ENCODE measurements at places on chromosomes 7 and 10. TPM values are rescaled to one million over a fixed set of nuclear protein-coding genes. Genes with fewer than 3 reads are reported as not detected.

DNA sequence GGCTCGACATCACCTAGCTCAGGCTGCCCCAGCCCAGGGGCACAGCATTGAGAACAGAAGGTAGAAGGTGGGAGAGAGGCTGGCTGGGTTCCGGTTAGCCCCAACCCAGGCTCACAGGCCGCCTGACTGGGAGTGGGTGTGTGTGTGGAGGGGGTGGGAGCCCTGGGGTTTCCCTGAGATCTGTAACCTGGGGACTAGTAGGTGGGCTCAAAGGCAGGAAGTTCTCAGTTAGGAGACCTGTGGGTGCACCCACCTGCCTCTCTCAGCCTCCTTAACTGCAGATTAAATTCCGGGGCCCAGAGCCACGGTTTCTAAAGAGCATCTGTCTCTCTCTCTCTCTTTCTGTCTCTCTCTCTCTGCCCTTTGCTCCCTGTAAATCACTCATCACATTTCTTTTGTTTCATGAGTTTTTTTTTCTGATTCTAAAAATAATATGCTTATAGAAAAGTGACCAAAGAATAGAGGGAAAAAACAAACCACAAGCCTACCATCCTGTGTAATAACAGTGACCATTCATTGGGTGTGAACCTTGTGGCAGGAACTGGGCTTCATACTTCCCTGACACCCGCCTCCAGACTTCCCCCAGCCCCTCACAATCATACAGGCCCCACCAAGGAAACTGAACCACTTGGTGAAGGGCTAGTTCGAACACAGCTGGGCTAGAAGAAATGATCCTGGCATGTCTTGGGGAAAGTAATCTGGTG is 83.4 kb upstream of the SMNDC1 start:
- H3K4me3 ChIP-seq = no peak overlapping the region
- H3K4me1 ChIP-seq = no peaks in the 10 kb centered on the region
- DNase-seq = no peak
- no peaks in the 10 kb centered on the region for H3K36me3 ChIP-seq

DNA sequence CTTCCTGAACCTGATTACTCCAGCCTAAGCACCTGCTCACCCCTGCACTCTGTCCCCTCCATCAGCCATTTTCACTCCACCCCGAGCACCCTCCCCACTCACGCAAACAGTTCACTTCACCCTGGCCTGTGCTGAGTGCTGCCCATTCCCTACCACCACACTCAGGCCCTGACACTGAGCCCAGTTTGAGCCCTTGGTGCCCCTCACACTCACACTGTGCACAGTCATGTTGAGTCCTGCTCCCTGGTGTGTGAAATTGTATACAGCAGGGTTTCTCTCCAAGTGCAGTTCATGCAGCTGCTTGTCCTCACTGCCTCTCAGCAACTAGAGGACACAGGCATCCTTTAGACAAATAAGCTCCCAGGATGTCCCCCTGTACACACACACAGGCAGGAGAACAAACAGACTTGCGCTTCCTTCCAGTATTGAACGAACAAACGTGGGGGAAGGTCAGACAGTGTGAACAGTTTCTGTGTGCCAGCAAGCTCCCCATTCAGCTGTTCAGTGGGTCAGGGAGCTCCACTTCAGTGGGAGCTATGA is 6.8 kb downstream of the MYO1G start:
- H3K4me1 ChIP-seq = no peaks in the 10 kb centered on the region
- no peak overlapping the region for H3K4me3 ChIP-seq
- no peaks in the 10 kb centered on the region for H3K27me3 ChIP-seq
- no peaks in the 10 kb centered on the region for H3K36me3 ChIP-seq

METTL27 gene
- 9.0 TPM for total RNA-seq

GRCh38 chr7:112283382-112283910 is 77.0 kb downstream of the ZNF277 start:
- H3K27me3 ChIP-seq = no peaks in the 10 kb centered on the region
- no peak for DNase-seq
- H3K4me1 ChIP-seq = no peaks in the 10 kb centered on the region
- H3K27ac ChIP-seq = no peak overlapping the region
- H3K4me3 ChIP-seq = no peak overlapping the region

- no peak overlapping the region for H3K27ac ChIP-seq
- H3K4me1 ChIP-seq = peaks cover 11% of the 10 kb centered on the region
- no peak overlapping the region for H3K4me3 ChIP-seq
- H3K27me3 ChIP-seq = no peaks in the 10 kb centered on the region
These were observed 55.3 kb downstream of the INPP5A start for GRCh38 chr10:132592790-132593383.

RBM20 gene
- total RNA-seq = 2.5 TPM

DNA sequence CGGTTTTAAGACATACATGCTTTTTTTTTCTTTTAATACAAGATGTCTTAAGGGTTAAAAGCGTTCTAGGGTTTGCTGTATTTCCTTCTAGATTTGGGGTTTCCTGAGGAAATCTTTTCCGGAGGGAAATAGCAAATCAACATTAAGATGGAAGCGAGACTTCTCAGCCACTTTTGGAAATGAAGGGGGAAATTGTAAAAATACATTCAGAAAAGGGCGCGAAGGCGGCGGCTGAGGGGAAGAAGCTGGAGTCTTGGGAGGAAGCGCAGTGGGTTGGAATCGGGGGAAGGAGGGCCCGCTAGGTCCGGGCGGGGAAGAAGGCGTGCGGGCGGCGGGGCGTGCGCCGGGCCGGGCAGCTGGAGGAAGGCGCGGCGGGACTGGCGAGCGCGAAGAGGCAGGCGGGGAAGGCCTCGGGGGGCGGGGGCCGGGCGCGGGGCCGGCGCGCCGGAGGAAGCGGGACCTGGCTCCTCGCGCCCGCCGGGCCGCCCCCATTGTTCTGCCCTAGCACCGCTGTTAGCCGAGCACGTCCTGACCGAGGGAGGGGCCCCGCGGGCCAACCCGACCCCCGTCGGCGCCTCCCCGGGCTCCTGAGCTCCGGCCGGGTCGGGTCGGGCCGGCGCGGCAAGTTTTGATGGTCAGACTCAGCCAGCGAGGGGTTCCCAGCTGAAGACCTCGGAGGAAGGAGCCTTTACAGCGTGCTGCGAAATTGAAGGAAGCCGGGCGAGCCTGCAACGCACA is 1.5 kb upstream of the SKIDA1 start:
- no peaks in the 10 kb centered on the region for H3K27me3 ChIP-seq
- peaks cover 46% of the 10 kb centered on the region for H3K4me1 ChIP-seq
- H3K27ac ChIP-seq = peak overlapping the region; percentile 97
- peak overlapping the region; percentile 57 for H3K4me3 ChIP-seq

DNA sequence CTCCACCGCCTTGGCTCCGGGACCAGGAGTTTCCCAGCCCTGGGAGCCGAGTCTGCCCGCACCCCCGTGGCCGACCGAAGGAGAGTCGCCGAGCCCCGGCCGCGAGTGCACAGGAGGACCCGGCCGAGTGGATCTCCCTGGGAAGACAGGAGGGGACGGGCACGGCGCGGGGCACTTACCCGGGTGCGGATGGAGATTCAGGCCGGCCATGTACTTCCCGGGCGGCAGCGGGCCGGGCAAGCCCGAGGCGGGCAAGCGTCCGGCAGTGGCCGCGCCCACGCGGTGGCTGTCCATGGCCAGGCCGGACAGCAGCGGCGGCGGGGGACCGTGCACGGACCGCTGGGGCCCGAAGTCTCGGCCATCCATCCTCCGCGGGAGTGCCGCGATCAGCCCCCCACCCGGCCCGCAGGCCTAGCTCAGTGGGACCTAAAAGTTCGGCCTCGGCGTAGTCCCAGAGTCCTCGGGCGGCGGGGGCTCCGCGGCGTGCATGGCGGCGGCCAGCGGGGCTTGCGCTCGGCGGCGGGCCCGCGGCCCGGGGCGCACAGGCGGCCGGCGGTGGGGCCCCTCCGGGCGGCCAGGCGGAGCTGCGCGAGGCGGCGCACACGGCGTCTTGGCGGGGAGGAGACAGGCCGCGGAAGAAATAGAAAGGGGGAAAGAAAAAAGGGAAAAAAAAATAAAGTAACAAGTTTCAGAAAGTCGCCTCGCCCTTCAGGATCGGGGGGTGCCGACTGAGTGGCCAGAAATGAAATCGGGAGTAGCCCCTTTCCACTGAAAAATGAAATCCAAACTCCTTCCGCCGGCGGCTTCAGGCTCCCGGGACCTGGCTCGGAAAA is 2.5 kb downstream of the TNRC18 start:
- no peaks in the 10 kb centered on the region for H3K36me3 ChIP-seq
- H3K4me1 ChIP-seq = peaks cover 17% of the 10 kb centered on the region
- DNase-seq = no peak

GRCh38 chr7:95503271-95504131 is 17.8 kb downstream of the ASB4 start:
- H3K4me3 ChIP-seq = no peak overlapping the region
- H3K4me1 ChIP-seq = no peaks in the 10 kb centered on the region
- no peak overlapping the region for H3K27ac ChIP-seq
- no peak for DNase-seq

LRRC18 gene
- not detected for total RNA-seq

GRCh38 chr10:71549766-71550533 is 153.2 kb downstream of the CDH23 start:
- no peaks in the 10 kb centered on the region for H3K36me3 ChIP-seq
- H3K27me3 ChIP-seq = no peaks in the 10 kb centered on the region
- no peak for DNase-seq
- H3K4me1 ChIP-seq = no peaks in the 10 kb centered on the region
- no peak overlapping the region for H3K4me3 ChIP-seq
- H3K27ac ChIP-seq = no peak overlapping the region

DNA sequence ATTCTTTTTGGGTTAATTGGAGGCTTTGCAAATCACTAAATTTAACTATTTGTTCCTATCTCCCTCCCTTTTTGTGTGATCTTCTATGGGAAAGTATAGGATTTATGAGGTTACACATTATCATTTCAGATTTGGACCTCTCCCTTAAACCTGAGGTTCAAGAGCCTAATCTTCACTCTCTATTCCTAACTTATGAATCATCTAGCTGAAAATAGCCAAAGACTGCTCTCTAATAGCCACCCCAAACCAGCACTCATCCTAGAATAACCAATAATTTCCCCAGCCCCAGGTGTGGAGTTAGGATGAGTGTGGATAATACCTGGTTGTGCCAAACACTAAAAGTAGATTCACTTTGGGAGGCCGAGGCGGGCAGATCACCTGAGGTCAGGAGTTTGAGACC is 499.2 kb downstream of the GFRA1 start:
- no peak for DNase-seq
- no peaks in the 10 kb centered on the region for H3K36me3 ChIP-seq
- no peak overlapping the region for H3K4me3 ChIP-seq
- no peaks in the 10 kb centered on the region for H3K27me3 ChIP-seq

DNA sequence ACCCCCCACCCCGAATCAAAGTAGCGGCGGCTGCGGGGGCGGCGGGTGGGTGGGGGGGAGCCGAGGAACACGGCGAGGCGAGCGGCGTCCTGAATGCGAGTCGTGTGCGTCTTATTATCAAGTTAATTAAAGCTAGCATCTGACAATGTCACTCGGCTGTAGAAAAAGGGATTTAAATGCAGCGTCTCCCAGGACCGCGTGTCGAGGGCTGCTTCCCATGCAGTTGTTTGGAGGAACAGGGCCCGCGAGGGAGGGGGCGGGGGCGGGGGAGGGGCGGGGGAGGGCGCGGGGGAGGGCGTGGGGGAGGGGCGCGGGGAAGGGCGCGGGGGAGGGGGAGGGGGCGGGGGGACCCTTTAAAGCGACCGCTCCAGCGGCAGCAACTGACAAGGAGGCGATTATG is 2.7 kb upstream of the UNCX start:
- H3K4me3 ChIP-seq = no peak overlapping the region
- H3K36me3 ChIP-seq = no peaks in the 10 kb centered on the region
- H3K4me1 ChIP-seq = no peaks in the 10 kb centered on the region
- peaks cover 97% of the 10 kb centered on the region for H3K27me3 ChIP-seq
- DNase-seq = no peak

AGMO gene
- total RNA-seq = 14.0 TPM

GRCh38 chr10:119289227-119289920 is 82.0 kb downstream of the GRK5 start:
- H3K27me3 ChIP-seq = no peaks in the 10 kb centered on the region
- H3K27ac ChIP-seq = peak overlapping the region; percentile 81
- DNase-seq = no peak
- H3K36me3 ChIP-seq = no peaks in the 10 kb centered on the region

DNA sequence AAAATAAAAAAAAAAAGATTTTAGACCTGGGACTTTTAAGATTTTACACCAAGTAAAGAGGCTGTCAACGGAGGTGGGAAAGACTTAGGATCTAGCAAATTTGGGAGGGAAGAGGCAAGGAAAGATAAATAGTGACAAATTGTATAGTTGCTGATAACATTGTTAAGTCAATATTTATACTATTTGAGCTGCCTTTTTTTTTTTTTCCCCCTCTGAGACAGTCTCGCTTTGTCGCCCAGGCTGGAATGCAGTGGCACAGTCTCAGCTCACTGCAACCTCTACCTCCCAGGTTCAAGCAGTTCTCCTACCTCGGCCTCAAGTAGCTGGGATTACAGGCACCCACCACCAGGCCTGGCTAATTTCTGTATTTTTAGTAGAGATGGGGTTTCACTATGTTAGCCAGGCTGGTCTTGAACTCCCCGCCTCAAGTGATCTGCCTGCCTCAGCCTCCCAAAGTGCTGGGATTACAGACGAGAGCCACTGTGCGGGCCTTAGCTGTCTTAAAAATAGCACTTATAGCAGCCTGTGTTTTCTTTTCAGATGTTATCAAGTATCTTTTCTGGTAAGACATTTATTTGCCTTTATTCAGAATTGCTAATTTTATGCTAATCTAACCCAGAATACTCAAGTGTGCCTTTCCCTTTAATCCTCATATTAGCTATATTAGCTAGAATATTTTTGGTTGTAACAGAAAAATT is 94.5 kb downstream of the MMRN2 start:
- peaks cover 10% of the 10 kb centered on the region for H3K4me1 ChIP-seq
- H3K4me3 ChIP-seq = no peak overlapping the region
- DNase-seq = no peak
- no peaks in the 10 kb centered on the region for H3K36me3 ChIP-seq

- H3K4me3 ChIP-seq = no peak overlapping the region
- no peaks in the 10 kb centered on the region for H3K27me3 ChIP-seq
- DNase-seq = no peak
These were observed 1.7 kb upstream of the CXCL12 start for GRCh38 chr10:44386546-44387052.

EGFR gene
- 127 TPM for total RNA-seq

KAZALD1 gene
- 8.4 TPM for total RNA-seq
